T-helper 9 cell (primary cell): ENCODE measurements at places on chromosomes 6 and 20.
A peak's percentile ranks its signal among the peaks of the same experiment; 100 is the strongest.

DNA sequence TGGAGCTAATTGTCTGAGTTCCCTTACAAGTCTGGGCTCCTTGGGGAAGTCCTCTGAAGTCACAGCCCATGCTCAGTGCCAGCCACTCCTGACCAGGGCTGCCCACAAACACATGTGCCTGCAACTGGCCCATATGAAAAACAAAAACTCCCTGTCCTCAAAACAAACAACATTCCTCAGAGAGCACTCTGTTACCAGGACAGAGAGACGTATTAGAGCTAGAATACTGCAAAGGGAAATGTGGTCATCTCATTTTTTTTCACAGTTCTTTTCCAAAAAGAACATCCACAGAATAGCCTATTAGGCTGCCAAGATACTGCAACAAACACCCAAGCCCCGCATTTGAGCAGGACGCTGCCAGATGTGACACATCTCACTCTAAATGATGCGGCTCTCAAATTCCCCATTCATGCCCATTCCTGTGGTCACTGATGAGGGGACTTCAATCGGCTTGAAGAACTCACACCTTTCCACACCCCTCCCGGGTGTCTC, 71.1 kb downstream of the SLC22A23 start:
- DNase-seq: no peak

GRCh38 chr6:31922942-31923341, 4.6 kb upstream of the C2 start:
- no peak for DNase-seq

- no peak for DNase-seq
These were observed 173.6 kb upstream of the MCHR2 start for GRCh38 chr6:100167585-100167984.

DNA sequence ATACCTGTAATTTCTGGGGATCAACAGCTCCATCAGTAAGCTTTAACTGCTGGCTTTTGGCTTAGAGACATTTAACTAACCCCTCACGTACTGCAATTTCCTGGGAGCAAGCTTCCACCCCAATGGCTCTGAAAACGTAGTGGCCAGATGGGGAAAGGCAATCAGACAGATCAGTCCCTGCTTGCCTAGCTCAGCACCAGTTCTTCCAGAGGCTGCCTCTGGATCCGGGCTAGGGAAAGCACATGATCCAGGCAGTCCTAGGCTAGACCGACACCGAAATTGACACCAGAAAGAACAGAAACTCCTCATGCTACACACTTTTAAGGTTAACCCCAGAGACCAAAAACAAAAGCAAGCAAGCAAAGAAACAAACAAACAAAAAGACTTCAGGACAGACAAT, 13.3 kb downstream of the PREP start:
- no peak for DNase-seq

DNA sequence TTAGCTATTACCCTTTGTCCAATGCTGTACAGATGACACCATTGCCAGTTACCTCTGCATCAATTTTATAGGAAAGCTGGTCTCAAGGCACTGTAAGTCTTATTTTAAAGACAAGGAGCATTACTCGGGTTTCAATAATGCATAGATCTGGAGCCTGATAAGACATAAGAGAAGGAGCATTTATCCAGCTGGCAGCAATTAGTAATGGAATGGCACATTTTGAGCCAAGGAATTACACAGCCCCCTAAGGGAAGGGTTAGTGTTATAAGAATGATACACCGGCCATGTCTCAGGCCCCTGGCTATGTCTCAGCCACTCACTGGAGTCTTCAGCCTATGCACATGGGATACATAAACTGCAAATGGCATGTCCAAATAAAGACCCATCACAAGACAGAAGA, 23.1 kb upstream of the TMEM242 start:
- no peak for DNase-seq

GRCh38 chr20:12535316-12535715, 473.5 kb upstream of the SPTLC3 start:
- DNase-seq: no peak

GRCh38 chr6:56775498-56776166, 132.9 kb upstream of the DST start:
- no peak for DNase-seq

DNA sequence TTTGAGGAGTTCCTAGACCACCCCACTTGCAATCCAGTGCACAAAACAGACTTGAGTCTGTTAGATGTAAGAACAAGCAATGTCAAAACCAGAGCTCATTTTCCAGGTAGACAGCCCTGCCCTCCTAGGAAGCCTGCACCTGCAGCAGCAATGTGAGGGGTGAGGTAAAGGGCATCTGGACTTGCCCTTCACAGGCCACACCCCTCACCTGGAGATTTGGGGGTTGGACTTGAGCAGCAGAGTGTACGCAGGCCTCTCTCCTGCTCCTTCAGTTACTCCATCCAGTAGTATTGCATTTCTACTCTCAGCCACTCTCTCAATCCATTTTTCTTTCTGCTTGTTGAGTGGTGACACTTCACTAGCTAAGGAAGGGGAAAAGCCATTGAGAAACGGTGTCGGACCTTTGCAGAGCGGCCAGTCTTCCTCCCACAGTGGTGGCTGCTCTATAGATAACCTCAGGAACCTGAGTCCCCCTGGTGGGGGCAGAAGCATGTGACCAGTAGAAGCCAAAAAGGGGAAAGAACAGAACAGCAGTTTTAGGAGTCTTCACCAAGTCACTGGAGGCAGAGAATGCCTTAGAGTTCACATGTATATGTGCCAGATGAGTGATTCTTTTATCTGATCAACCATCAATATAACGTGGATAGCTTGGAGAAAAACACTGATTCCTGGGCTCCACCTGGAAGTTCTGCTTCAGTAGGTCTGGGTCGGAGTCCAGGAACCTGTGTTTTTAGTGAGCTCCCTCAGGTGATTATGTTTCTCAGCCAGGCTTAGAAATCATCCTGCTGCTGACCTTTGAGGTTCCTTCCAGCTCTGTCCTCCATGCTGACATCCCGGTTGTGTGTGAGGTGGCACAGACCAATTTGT, 28.0 kb downstream of the ARFGEF2 start:
- DNase-seq: no peak

DNA sequence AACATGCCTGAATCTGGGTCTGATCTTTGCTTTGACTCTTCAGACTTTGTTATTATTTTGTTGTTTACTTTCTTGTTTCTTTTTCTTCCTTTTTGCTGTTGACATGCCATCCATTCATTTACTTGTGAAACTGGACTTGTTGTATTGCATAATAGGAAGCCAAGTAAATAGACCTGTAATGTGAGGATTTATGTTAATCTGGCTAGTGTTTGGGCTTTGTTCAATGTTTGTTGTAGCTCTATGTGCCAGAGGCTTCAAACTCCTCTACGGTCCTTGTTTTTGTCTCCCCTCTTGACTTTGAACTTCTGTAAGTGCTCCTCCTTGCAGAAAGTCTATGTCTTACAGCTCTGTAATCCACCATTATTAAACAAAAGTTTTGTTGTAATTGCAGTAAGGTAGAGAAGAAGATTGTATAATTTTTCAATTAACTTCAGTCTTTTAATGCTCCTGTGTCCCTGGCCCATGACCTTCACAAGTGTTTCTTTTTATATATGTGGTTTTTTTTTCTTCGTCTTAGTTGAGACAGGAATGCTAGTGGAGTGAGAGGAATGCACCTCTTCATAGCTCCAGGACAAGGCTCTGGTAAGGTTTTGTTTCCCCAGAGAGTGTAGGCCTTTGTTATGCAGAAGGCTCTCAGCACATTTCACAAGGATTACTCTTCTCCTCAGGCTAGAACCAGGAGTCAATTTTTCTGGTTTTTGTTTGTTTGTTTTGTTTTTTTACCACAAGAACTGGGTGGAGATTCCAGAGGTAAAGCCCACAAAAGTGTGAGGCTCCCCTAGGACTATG, 1061.8 kb upstream of the CITED2 start:
- no peak for DNase-seq

GRCh38 chr6:85432554-85432953, 17.3 kb upstream of the NT5E start:
- no peak for DNase-seq

GRCh38 chr6:78999737-79000136, 78.3 kb downstream of the PHIP start:
- DNase-seq: no peak

- DNase-seq: no peak
These were observed 889.1 kb upstream of the MAP3K7 start for GRCh38 chr6:91476000-91476399.

DNA sequence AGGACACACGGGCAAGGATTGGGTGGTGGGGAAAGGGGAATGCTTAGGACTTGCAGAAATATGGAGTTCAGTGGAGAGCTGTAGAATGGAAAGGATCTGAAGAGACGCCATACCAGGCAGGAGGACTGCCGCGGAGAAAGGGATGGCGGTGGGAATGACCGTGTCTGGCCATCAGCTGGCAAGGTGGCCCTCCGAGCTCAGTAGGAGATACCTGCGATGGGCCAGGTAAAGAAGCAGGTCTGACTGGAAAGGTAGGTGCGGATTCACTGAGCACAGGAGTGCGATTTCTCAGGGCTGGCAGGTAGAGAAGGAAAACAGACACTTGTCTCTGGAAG, 26.0 kb downstream of the PCK1 start:
- no peak for DNase-seq

DNA sequence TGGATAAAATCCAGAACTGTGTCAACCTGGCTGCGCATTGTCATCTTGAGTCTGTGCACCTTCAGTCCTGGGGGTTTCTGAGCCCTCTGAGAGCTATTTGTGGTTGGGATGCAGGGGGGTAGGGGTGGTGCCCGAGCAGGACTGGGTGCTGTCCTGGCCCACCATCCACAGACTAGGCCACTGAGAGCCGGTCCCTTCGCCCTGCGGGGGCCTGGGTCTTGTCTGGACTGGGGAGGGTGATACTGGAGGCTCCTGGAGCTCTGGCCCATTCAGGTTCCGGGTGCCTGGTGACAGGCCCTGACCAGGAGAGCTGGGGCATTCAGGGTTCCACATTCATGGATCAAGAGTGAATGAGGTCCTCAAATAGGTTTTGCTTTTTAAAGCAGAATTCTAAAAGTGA, 20.9 kb downstream of the SPDEF start:
- no peak for DNase-seq

- DNase-seq: no peak
These were observed 158.8 kb downstream of the KIF6 start for GRCh38 chr6:39566456-39566855.

DNA sequence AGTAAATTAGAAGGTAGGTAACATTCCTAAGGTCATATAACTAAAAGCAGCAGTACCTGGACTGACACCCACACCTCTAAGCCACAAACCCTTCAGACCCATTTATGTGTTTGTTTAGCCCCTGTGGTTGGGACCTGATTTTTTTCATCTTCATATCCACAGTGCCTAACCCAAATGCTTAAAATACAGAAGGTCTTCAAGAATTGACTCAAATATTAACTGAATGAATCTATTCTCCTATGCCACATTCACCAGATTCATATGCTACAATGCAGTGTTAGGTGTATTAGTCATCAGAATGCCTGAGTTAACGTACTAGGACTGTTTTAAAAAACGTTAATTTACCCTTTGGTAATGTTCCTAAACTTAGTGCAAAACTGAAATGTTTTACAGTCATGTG, 124.8 kb downstream of the AHI1 start:
- DNase-seq: no peak

DNA sequence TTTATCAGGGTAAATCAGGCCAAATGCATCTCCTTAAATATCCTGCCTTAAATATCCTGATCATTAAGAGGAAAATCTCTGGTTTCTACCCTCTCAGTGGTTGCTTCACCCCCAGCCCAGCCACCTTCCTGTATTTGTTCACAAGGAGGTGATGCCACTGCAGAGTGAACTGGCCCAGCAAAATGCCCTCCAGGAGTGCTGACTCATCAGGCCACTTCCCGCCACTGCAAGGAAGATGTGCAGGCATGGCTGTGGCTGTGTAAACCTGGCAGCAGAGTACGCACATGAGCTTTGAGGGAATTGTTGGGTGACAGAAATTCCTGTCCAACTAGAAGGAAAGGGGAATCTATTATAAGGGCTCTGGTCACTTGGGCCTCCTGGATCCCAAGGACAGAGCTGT, 13.8 kb downstream of the NQO2 start:
- DNase-seq: no peak

DNA sequence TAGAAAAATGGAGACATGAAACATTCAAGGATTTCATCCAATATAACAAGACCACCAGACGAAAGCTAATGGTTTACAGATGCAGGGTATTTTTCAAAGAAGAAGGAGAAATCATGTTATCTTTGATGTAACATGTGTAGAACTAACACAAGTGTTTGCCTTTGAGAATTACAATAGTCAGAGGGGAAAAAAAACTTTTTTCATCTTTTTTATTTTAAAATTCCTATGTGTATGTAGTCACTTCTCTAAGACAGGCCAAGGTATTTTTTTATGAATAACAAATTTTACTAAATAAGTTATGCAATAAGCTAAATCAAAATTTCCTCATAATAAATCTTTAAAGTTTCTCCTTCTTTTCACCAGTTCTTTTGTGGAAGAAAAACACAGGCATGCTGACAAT, 161.4 kb downstream of the PDE7B start:
- no peak for DNase-seq

- DNase-seq: no peak
These were observed 140.8 kb downstream of the SLC16A10 start for GRCh38 chr6:111228094-111228493.

DNA sequence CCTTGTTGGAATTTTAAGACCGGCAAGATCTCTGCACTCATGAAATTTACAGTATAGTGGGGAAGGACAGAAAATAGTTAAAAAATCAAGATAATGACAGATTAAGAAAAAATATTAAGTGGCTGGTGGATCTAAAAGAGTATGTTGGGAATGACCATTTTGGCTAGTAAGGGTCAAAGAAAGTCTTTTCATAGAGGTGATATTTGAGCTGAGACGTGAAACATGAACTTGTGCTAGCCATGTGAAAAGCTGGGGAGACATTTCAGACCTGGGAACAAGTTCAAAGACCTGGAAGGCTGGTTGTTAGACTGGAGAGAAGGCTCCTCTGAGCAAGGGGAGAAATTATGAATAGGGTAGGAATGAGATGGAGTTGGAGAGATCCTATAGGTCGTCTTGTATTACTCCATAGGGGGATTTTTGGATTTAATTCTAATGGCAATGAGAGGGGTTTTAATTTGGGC, 4.7 kb downstream of the BICRAL start:
- no peak for DNase-seq

DNA sequence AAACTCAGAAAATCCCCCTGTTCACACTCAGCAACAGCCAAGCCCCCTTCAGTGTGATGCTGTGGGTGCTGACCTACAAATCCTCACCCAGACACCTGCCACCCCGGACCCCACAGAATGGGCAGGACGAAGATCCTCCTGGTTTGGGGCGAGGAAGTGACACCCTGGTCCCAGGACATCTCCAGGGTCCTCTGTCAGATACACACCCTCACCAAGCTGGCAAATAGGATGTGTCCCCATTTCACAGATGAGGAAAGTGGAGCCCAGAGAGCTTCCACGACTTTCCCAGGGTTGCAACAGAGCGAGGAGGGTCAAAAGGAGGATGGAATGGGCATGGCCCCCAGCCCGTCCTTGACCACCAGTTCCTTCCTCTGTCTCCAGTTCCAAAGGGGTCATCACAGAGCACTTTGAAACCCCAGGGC, 92.0 kb upstream of the AFDN start:
- no peak for DNase-seq

GRCh38 chr20:23937303-23938117, 51.1 kb downstream of the GGTLC1 start:
- peak; percentile 51 for DNase-seq

- no peak for DNase-seq
These were observed 2.1 kb downstream of the KIAA0319 start for GRCh38 chr6:24643920-24644319.
